ENCODE measurements at places on chromosomes 5 and 9.

- DNase-seq = peak; percentile 95
Observed at GRCh38 chr9:655875-656274, 185.6 kb upstream of the DMRT1 start.

GRCh38 chr5:107832746-107833145 is 162.0 kb upstream of the EFNA5 start:
- no peak for DNase-seq

DNA sequence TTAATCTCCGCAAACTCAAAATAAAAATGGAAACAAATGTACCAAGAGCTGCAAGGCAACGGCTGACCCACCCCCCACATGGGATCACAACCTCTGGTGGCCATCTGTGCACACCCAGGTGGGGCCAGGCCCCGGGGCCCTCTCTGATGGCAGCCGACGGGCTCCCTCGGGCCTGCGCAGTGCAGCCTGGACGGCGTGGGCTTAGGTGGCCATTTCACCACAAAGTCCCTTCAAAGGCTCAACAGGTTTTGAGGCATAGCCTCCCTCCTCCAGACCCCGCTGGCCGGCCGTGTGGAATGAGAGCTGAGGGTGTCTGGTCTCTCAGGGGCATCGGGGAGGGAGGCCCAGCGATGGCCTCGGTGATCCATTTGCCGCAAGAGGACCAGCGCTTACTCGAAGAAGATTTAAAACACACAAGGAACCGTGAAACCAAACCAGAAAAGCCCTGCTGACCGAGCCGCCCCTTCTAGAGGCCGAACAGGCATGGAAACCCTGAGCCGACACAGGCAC is 42.7 kb upstream of the CEP72 start:
- DNase-seq = no peak

DNA sequence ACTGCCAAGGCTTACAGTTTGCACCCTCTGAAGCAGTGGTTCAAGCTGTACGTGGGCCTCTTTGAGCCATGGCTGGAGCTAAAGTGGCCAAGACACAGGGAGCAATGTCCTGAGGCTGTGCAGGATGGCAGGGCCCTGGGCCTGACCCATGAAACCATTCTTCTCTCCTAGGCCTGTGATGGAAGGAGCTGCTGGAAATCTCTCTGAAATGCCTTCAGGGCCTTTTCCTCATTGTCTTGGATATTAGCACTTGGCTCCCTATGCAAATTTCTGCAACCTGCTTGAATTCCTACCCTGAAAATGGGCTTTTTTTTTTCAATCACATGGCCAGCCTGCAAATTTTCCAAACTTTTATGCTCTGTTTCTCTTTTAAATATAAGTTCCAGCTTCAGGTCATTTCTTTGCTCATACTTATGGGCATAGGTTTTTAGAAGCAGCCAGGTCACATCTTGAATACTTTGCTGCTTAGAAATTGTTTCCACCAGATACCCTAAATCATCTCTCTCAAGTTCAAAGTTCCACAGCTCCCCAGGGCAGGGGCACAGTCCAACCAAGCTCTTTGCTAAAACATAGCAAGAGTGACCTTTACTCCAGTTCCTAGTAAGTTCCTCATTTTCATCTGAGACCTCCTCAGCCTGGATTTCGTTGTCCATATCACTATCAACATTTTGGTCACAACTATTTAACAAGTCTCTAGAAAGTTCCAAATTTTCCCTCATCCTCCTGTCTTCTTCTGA is 138.3 kb downstream of the OSTF1 start:
- no peak for DNase-seq

DNA sequence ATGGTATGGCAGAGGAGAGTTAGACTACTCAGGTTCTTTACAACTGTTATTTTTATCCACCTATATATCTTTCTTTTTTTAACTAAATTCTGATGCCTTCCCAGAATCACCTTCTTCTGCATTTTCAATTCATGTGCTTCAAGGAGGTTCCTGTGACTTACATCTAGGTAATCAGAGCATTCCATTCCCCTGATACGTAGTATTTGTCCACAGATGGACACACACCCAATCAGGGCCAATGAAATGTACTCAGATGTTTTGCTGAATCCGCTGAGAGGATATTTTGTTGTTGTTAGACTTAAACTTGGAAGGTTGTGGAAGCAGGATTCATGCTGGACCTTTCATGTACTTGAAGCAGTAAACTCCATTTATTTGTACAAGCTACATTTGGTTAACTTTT is 159.4 kb upstream of the FER start:
- DNase-seq = no peak

DNA sequence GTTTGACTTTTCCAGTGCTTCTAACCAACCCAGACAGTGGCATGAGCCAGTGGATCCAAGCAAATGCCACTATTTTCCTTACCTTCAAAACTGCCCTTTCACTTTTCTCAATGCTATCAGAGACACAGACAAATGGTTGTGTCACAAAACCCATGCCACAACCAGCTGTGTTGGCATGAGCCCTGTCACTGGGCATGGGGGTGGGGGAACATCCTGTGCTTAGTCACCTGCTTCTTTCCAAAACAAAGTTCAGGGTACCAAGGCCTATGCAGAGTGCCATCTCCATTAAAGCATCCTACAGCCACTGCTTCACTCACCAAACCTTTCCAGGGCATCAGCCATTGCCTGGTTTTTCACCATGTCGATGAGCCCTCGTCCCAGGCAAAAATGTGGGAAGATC is 30.1 kb downstream of the NIPSNAP3B start:
- DNase-seq = peak; percentile 31

GRCh38 chr5:170641589-170642031 is 137.8 kb downstream of the KCNIP1 start:
- DNase-seq = no peak

GRCh38 chr9:127651697-127652610 is 39.9 kb downstream of the STXBP1 start:
- no peak for DNase-seq

DNA sequence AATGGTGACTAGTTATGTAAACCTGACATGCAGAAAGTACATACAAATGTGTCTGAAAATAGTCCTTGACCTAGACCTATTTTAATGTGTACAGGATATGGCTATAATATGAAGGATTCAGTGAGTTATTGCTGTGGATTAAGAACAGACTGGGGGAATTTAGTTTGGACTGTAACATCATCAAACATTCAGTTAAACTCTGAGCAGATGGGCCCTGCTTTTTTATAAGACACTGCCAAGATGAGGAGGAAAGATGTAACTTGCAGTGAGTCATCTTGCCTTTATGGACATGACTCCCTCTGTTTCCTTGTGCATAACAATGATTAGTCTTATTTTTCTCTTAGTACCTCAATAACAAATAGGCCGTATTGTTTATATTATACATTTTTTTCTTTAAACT is 12.2 kb downstream of the PPP3R2 start:
- DNase-seq = peak; percentile 80

DNA sequence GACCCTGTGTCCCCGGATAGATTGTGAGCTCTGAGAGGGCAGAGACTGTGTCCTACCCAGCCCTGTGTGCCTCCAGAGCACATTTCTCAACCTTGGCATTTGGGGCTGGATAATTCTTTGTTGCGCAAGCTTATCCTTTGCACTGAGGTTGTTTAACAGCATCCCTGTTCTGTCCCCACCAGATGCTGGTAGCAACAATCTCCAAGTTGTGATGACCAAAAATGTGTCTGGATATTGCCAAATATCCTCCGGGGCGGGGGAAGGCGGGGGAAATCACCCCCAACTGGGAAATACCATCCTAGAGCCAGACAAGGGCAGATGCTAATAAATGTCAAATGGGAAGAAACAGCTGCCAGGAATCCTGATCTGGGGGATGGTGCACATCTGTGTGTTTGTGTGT is 24.0 kb upstream of the TNIP1 start:
- no peak for DNase-seq

- no peak for DNase-seq
Observed at GRCh38 chr5:59146729-59147128, 563.9 kb downstream of the RAB3C start.

DNA sequence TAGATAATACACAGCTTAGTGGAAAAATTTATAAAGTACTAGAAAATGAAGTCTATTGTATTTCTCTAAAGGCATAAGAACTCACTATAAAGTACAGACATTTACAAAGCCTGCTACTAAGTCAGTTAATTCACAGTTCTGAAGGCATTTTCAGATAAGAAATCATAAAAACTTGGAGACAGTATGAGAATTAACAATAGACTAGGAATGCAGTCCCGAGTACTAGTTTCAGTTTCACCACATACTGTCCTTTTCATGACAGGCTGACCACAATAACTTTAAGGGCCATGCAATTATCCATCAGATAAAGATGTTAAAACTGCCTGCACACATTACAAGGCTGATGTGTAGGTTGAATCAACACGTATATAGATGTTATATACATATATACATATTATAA is 362.6 kb upstream of the SMC2 start:
- DNase-seq = no peak

GRCh38 chr5:131679911-131680310 is 44.9 kb upstream of the RAPGEF6 start:
- DNase-seq = peak; percentile 79

DNA sequence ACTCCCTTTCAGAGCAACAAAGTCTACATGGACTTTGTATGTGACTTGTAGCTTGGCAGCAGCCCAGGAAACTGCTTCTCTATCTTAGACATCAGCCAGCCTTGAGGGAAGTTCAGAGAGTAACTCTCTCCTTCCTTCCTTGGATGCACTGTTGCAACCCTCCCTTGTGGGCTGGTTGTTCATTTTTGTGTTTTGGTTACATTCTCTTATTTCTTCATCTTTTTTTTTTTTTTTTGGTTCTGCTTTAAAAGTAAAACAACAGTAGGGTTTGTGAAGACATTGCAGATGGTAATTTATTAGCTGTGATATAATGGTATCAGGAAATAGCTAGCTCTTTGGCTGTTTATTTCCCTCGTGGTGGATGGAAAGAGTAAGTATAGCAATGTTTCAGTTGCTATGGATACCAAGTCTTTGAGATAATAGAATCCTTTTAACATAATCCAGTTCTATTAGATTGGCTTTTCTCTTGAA is 97.9 kb upstream of the MAMDC2 start:
- peak; percentile 84 for DNase-seq

DNA sequence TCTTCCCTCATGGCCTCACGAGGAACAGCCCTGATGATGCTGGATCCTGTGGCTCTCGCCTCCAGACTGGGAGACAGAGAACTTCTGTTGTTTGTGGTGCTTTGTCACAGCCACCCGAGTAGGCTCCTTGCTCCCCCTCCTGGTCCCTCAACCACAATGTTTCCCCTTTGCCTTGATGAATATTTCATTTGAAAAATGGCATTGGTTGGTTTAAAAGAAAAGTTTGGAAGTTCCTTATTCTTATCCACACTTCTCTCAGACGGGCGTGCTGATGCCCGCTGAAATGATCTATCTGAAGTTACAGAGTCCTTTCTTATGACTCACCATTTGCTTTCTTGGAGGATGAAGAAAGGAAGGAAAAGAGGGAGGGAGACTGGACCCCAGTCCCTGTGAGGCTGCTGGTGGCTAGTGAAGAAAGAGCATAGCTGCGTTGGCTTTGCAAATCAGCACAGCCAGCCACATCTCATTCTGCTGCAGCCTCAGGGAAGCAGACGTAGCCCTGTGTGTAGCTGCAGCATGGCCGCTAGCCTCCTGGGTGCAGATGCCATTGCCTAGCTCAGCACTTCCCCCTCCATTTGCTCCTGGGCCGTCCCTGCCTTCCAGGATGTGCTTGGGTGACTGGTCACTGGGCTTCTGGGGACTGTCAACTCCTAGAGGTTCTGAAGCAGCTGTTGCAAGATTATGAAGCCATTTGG is 185.9 kb downstream of the ERCC6L2 start:
- peak; percentile 51 for DNase-seq

GRCh38 chr9:13351778-13352386 is 72.4 kb upstream of the MPDZ start:
- peak; percentile 50 for DNase-seq

GRCh38 chr5:10036136-10036815 is 213.4 kb downstream of the ATPSCKMT start:
- peak; percentile 32 for DNase-seq

- DNase-seq = no peak
Observed at GRCh38 chr9:124749284-124749683, 21.8 kb downstream of the NR6A1 start.

- DNase-seq = no peak
Observed at GRCh38 chr5:172728481-172729241, 42.3 kb downstream of the DUSP1 start.

GRCh38 chr5:109063223-109063622 is 315.5 kb downstream of the FER start:
- no peak for DNase-seq

- DNase-seq = peak; percentile 91
Observed at GRCh38 chr9:87557996-87558395, 60.3 kb downstream of the DAPK1 start.

GRCh38 chr5:40736103-40736875 is 19.5 kb downstream of the TTC33 start:
- DNase-seq = peak; percentile 75

- DNase-seq = no peak
Observed at GRCh38 chr5:112221128-112221527, 197.9 kb downstream of the EPB41L4A start.

GRCh38 chr5:138663009-138663408 is 87.8 kb upstream of the HSPA9 start:
- peak; percentile 42 for DNase-seq

GRCh38 chr5:89826938-89827337 is 582.6 kb downstream of the CETN3 start:
- DNase-seq = no peak

DNA sequence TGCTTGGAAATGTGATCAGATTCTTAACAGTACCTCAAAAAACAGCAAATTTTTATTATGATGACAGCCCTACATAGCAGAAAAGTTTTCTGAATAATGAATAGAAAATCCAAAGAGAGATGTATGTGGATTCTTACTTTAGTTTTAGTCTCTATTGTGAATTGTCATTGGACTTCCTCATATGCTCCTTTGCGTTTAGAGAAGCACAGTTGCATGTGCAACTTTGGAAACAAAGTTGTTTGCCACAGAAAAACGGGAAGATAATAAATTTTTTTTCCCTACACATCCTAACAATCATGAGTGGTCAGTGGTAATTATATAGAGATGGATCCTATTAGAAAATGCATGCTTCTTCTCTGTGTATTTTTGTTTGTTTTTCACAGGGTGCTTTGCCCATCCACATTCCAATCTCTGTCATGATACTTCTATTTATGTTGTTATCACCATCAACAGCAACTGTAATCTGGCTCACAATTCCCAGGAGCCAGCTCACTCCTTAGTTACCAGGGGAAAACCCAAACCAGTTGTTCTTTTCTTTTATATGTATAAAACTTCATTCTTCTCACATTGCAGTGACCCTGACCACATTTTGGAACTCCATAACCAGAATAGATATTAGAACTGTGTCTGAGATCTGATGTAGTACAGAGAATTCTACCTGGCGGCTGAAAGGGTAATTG is 118.7 kb downstream of the NDUFS4 start:
- DNase-seq = peak; percentile 19

Measured in M059J (cell line).